Astrocyte (in vitro differentiated cells and primary cell): ENCODE measurements at places on chromosomes 11 and 22.

DNA sequence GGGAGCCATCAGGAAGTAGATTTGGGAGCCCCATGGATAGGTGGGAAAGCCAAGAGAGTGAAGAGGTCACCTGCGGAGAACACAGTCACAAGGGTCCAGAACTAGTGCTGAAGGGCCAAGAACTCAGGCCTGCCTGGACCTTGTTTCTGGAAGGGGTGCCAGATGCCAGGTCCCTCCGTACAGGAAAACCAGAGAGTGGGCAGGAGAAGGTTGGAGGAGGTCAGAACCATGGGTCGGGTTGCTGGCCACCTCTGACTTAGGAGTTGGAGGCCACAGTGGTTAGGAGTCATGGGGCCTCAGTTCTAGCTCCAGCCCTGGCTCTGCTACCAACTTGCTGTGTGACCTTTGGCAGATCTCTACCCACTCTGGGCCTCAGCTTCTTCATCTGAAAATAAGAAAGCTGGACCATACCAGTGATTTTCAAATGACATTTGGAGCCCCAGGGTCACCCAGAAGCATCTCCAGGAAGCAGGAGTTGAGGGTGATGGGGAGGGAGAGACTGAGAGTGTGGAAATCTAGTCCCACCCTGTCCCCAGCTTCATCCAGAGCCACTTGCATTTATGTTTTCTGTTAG lies 20.8 kb upstream of the TUB start:
- DNase-seq = no peak

DNA sequence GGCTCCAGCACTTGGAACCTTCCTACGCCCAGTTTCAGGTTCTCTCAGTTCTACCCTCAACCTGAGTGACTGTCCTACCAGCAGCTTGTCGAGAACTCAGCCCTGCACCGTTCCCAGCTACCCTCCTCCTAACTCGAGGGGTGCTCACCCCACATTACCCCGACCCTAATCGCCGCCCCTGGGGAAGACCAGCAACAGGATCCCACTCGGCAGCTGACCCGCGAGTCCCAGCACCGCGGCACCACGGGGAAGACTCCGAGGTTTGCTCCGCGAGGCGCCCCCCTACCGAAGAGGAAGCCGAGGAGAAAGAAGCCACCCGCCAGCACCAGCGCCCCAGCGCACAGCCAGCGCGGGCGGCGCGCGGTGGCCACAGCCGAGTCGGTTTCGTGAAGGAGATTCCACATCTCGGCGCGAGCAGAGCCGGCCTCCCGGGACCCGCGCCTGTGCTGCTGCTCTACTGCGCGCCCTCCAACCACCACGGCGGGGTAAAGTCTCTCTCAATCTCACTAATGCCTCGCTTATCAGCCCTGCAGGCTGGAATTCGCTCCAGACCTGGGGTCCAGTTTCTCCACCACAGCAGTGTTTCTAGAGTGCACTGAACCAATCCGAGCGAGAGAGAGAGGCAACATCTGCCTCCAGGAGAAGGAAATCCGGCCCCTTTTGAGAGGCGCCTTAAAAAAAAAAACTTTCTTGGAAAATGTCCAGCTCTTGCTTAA lies at the start of gene FOLH1:
TSS of gene FOLH1 (minus strand) at position 597 of the 716 bp plus-strand sequence. CDS start at position 404, 193 bp downstream.
- DNase-seq = no peak

DNA sequence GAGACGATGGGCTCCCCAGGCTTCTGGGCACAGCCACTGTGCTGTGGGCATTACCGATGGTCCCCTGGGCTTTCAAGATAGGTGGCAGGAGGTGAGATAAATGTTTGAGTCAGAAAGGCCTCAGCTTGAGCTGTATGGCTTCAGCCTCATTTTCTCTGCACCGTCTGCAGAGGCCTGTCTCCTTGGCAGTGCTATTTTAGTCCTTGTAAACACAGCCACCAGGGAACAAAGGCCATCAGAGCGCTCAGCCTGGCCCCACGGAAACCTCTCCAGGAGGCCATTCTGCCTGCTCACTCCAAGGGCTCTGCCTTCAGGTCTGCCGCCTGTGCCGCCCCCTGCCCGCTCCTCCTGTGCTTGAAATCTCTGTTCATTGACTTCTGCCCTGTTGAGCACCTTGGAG lies 1424.9 kb downstream of the TBC1D22A start:
- DNase-seq = no peak

DNA sequence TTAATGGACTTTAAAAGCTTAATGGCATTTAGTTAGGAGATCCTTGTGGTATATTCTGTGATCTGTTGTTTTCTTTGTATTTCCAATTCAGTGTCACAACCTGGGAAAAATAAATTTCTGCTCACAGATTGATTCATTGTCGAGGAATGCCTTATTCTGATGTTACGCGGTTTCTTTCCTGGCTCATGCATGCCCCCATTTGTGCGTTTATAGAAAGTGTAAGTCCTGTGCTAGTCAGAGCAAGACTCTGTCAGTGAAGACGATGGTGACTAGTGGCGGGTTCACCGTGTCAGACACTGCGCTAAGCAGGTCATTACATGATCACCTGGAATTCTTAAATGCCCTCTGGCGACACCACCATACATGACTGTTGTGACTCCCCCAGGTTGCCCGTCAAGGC lies 169.4 kb downstream of the TBC1D22A start:
- DNase-seq = peak; percentile 87

GRCh38 chr11:1195682-1196515 lies 27.0 kb upstream of the MUC5B start:
- DNase-seq = no peak

GRCh38 chr22:30861688-30862552 lies 106.7 kb downstream of the MORC2 start:
- DNase-seq = no peak
